ENCODE measurements at places on chromosomes 2 and 18.

GRCh38 chr2:107936433-107937359, 49.6 kb upstream of the SLC5A7 start:
- DNase-seq = no peak

- DNase-seq = no peak
These were observed 284.3 kb downstream of the ERBB4 start for GRCh38 chr2:212254339-212254738.

DNA sequence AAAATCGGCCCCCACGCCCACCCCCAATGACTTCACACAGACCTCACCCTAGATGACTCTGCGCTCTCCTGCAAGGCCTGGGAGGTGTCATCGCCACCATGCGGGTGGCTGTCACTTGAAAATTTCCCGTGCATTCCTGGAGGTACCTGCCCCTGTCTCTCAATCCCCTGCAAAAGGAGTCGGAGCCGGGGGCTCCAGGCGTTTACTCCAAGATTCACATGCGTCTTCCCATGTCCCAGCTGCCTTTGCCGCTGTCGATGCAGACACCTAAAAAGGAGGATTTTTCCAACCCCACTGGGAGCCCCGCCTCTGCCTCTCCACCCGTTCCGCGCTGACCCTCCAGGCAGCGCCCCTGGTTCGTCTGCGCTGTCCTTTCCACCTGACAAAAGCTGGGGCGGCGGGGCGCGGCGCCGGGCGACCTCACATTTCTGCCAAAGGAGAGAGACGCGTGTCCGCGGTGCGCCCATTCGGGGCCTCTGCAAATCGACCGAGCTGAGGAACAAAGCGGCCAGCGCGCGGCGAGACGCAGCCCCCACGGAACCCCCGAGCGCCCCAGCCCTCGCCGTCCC, 667 bp downstream of the REEP1 start:
- DNase-seq = no peak

DNA sequence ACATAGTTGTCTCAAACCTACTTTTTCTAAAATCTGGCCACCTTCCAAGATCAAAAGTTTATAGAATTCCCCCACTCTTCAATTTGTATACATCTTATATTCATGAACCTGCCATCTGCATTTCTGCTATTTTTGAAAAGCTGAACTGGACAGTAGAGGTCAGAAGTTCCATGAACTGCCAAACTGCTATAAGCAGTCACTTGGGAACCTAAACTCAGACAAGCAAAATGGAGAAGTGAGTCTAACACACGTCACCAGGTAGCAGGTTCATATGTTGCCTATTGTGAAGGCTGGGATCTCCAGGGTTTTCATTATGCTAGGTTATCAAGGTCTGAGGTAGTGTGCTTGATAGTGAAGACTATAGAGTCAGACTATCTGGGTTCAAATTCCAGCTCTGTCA, 2.0 kb upstream of the MYO1B start:
- no peak for DNase-seq

DNA sequence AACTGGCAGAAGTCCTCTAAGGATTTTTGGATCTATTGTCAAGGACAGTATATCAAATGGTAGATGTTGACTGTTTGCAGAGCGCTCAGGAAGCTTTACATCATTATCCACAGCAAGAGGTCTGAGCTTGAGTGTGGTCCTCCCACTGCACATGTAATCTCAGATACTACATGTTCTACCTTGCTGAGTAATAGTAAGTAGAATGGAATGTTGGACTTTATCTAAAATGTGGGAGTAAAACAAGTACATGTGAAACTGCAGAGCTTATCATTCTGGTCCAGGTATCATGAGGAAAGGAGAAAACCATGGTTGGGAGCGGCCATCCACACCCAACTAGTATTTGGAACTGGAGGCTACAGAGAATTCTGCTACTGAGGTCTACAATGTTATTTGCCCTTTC, 19.3 kb upstream of the CD28 start:
- no peak for DNase-seq

DNA sequence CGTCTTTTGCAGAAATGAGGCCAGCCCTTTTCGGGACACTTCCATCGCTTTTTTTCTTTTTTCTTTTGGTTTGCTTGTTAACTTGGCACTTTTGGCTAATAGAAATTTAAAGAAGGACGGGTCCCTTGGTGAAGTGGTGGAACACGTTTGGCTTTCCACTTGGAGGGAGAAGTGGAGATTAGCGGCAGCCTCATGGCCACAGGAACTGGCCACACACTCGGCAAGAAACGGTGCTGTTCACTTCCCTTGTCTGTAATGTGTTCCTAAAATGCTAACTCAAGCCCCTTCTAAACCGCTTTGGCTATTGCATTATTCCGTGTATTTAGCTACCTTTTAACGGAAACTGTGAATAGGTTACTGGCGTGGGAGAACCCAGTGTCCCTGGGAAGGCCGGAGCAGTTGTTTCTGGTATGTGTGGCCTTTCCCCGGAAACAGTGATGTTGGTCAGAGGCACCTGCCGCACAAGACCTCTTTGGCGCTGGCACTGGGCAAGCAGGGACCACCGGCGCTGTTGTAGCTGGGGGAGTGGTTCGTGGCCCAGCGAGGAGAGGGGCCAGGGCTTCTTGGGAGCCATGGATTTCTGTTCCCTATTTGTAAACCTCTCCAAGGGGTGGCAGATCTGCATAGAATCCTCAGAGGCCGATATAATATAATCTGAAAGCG, 981 bp downstream of the RAMP1 start:
- no peak for DNase-seq

- DNase-seq = no peak
These were observed 17.7 kb downstream of the ITGB1BP1 start for GRCh38 chr2:9405636-9406035.

- no peak for DNase-seq
These were observed 29.0 kb upstream of the PTPN4 start for GRCh38 chr2:119730671-119731177.

- DNase-seq = no peak
These were observed 145.6 kb downstream of the AQP4 start for GRCh38 chr18:26719896-26720295.

Data from GM18507 (cell line).